Caco-2 (cell line): ENCODE measurements at places on chromosomes 1 and 21. TPM values are rescaled to one million over a fixed set of nuclear protein-coding genes. Genes with fewer than 3 reads are reported as not detected.

GRCh38 chr1:195278644-195279043 lies 1329.6 kb downstream of the KCNT2 start:
- DNase-seq = no peak

- no peak for DNase-seq
Measured at GRCh38 chr1:182185136-182185535, 123.6 kb upstream of the ZNF648 start.

DNA sequence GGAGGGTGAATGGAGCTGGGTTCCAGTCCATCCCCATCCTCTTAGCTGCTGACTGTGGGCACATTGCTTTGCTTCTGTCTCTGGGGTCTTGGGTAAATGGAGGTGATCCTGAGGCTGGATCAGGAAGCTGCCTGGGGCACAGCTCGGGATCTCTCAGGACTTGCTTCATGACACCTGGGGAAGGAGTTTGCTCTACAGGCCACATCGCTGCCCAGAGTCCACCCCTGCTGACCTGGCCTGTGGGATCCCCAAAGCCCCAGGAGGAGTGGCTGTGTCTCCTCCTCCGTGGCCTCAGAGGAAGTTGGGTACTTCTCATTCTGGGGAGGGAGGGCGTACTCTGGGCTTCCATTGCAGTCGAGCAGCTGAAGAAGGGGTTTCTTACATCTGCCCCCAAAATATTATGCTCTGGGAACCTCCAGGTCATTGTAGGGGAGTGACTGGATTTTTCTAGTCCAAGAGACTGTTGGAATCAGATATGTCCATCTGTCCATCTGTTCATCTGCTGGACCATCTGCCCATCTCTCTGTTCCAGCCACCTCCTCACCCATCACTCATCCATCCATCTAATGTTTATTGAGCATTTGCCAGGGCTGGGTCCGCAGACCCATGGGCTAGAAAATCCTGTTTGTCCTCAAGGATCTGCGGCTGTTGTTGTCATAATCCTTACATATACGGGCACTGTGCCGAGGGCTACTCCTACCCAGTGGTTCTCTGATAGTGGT lies 45.9 kb downstream of the ARHGEF10L start:
- no peak for DNase-seq

GRCh38 chr1:87688136-87688535 lies 359.5 kb downstream of the LMO4 start:
- no peak for DNase-seq

DNA sequence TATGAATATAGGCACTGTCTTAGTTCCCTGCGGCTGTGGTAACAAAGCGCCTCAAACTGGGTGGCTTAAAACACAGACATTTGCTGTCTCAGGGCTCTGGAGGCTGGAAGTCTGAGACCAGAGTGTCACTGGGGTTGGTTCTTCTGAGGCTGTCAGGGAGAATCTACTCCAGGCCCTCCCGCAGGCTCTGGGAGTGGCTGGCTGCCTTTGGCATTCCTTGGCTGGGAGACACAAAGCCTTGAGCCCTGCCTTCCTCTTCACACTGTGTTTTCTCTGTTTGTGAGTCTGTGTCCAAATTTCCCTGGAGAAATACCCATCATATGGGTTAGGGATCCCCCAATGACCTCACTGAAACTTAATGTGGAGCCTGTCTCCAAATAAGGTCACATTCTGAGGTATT lies 38.5 kb downstream of the B3GALT5 start:
- DNase-seq = no peak

DNA sequence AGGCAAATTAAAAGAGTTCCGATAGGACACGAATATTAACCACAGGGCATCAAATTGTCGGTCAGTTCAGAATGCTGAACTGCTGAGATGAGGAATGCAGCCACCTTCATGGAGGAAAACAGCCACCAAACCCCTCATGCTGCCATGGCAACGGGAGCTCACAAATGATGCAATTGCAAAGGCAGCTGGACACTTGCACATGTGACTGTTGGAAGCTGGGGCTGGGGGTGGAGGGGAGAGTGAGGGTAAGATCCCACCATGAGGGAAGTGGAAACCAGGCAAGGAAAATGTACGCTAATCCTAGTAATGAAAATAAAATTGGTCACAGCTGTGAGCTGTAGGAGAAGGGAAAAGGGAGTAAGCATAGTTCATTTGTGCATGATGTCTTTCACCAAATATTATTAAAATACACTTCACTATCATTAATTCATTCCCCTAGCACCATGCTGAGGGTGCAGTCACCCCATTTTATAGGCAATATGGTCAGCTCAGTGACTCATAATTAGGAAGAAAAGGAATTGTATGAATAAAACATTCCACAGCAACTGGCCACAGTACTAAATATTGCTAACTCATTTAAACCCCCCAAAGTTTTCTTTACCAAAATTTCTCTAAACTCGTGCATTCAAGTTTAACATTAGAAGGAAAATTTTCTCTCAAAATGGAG lies 15.3 kb downstream of the BECN2 start:
- peak; percentile 57 for DNase-seq

GRCh38 chr1:211935448-211935970 lies 99.8 kb downstream of the INTS7 start:
- no peak for DNase-seq

DNA sequence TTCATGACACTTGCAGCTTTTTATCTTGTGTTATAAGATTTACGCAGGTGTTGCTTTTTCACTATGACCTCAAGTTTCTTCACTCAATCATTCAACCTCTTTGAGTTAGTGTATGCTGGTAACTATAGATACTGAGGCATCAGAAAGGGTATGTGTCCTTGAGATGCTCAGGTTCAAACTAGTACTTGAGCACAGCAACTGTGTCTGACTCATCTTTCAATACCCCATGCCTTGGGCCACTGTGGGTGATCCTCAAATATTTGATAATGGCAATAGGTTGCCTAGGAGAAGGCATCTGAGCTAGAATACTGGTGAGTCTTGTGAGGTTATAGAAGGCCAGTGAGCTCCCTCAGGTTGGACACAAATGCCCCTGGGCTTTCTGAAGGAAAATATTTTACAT lies 88.1 kb upstream of the SPATA6 start:
- no peak for DNase-seq

- DNase-seq = no peak
Measured at GRCh38 chr1:196951711-196952394, 8.3 kb downstream of the CFHR2 start.

- no peak for DNase-seq
Measured at GRCh38 chr1:32813941-32814739, 3.0 kb downstream of the YARS1 start.

- no peak for DNase-seq
Measured at GRCh38 chr1:212284332-212284743, 872 bp upstream of the PPP2R5A start.

DNA sequence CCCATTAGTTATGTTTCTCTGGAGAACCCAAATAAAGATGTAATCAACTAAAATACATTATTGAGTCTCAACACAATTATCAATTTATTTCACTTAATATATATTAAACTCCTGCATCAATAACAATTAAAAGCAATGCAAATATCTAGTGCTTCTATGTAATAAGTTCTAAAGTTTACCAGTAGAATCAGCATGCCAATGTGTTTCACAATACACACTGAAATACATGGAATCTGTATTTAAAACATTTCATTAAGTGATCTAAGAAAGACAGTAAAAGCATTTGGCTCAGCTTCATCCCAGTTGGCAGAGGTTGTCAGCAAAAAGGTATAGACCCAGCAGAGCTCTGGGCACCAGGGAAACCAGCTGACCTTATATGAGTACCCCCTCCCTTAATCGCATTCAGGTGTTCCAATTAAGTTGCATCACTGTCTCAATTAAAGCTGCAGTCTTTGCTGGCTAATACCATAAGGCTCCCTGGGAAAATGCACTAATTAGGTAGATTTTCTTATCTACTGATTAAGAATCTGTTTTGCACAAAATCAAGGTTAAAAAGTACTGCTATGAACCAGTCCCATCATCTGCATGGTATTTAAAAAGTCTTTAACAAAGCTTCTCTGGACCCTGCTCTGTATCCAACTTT lies 63.1 kb downstream of the NIBAN1 start:
- DNase-seq = no peak

GRCh38 chr1:153441238-153441755 lies 19.2 kb downstream of the S100A7 start:
- no peak for DNase-seq

DNA sequence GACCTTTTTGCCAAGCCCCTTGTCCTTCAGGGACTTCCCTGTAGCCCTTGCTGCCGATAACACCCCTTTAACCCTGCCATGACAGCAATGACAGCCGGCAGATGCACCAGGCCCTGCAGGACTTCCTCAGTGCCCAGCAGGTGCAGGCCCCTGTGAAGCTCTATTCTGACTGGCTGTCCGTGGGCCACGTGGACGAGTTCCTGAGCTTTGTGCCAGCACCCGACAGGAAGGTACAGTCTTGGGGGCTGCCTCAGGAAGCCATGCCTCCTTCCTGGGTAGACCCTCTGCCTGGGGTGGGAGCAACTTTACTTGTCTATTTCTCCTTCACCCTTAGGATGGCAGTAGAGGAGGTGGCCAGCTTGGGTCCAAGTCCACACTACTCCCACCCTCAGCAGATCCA lies 16.1 kb upstream of the PADI6 start:
- DNase-seq = no peak

GRCh38 chr1:198861636-198862035 lies 222.8 kb downstream of the PTPRC start:
- no peak for DNase-seq

DNA sequence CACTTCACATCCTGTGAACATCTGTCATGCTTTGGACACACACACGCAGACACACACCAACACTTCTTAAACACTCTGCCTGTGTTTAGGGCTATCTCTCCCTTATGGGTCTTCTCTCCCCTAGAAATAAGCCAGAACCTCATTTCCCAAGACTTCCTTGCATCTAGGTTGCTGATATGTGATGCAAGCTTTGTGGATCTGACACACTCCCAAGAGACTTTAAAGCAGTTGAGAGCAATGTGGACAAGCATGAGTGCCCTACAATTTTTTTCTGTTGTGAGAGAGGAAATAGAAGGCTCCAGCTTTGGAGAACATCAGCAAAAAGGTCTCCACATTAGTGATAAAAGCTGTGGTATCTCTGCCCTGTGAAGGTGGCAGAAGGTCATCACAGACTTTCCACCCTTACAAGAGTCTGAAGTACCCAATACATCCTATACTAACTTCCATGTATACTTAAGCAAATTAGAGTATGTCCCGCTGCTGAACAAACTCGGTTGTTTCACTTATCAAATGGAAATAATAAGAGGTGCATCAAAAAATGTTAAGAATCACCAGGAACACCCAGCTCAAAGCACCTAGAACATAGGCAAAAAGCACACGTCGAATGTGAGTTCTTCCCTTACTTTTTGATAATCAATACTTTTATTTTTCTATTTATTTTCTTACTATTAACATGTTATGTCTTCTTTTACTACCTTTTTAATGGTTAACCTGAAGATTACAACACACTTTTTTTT lies 267.6 kb downstream of the SETD4 start:
- no peak for DNase-seq

- no peak for DNase-seq
Measured at GRCh38 chr1:219120624-219121544, 52.8 kb upstream of the LYPLAL1 start.

GRCh38 chr1:10694633-10695627 lies 101.5 kb downstream of the CASZ1 start:
- DNase-seq = peak; percentile 91

- no peak for DNase-seq
Measured at GRCh38 chr1:174276087-174276486, 116.8 kb downstream of the RABGAP1L start.

DNA sequence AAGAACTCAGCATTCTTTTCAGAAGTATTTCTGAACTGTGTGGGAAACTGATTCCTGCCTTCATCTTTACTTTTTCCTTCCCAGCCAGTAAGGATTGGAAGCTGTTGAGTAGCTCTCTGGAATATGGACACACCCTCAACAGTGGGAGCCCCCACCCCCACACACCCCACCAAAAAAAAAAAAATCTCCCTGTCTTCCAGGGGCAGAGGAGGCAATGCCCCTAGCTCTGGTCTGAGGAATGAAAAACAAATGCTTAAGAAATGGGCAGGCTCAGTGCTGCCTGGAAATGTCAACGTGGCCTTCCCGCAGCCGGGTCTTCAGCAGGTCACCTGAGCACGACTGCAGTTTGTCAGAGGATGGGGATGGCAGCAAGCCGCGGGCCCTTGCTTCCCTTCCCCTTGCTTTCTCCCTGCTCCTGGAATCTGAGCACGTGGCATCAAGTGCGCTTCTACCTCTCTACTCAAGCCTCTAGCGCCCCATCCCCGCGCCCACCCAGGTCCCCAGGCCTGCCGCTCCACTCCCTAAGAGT lies 479 bp downstream of the RGS16 start:
- no peak for DNase-seq

- no peak for DNase-seq
Measured at GRCh38 chr1:223659711-223660110, 5.8 kb downstream of the CAPN8 start.

DNA sequence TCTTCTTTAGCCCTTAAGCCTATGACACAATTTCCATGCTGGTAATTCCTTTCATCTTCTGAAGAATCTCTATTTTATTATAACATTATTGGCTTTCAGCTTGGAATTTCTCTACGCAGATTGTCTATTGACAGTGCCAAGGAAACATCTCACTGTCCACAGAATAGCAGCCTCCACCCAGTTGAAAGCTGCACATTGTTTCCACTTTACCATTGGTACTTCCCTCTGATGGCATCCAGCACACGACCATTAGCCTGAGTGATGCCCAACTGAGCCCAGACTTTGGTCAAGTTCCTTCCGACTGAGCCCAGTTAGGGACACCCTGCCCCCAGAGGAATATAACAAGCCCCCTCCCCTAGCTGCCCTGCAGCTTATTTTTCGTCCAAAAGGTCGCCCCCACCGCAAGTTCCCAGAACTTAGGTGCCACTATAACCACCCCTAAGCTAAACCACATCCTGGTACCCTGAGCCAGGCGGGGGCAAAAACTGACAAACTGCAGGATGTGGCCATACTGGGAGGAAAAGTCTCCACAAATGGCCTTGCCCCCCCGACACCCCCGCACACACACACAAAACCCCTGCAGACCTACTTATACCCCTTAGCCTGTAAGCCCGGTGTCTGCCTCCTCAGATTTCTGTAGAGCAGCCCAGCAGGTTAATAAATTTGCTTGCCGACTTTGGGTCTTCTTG lies 13.2 kb downstream of the GBP5 start:
- no peak for DNase-seq

- no peak for DNase-seq
Measured at GRCh38 chr1:41361495-41362356, 492 bp downstream of the FOXO6 start.

The PYGO2 gene
- total RNA-seq = 34.1 and 34.9 TPM in 2 replicates

The CCDC185 gene
- not detected in 2 replicates for total RNA-seq

The ZNF683 gene
- not detected in 2 replicates for total RNA-seq

The BTG3 gene
- total RNA-seq = 28.0 and 32.3 TPM in 2 replicates

The MAN1C1 gene
- 2.7 and 3.5 TPM in 2 replicates for total RNA-seq

The KRTAP19-3 gene
- total RNA-seq = not detected in 2 replicates

The CFAP298 gene
- total RNA-seq = 54.5 and 61.2 TPM in 2 replicates

The AADACL3 gene
- not detected in 2 replicates for total RNA-seq

The WDTC1 gene
- 15.1 and 17.2 TPM in 2 replicates for total RNA-seq

The C21orf58 gene
- total RNA-seq = 17.7 and 18.6 TPM in 2 replicates

The OSCP1 gene
- 0.51 and 0.91 TPM in 2 replicates for total RNA-seq

The CELA3B gene
- not detected in 2 replicates for total RNA-seq

The ATP6V1G3 gene
- total RNA-seq = 3.5 and 4.7 TPM in 2 replicates

The PLA2G4A gene
- 2.0 and 3.4 TPM in 2 replicates for total RNA-seq
